ENCODE measurements at places on chromosomes 5 and 9.

GRCh38 chr9:97109194-97109811 is 70.4 kb upstream of the CTSV start:
- peak; percentile 19 for DNase-seq

DNA sequence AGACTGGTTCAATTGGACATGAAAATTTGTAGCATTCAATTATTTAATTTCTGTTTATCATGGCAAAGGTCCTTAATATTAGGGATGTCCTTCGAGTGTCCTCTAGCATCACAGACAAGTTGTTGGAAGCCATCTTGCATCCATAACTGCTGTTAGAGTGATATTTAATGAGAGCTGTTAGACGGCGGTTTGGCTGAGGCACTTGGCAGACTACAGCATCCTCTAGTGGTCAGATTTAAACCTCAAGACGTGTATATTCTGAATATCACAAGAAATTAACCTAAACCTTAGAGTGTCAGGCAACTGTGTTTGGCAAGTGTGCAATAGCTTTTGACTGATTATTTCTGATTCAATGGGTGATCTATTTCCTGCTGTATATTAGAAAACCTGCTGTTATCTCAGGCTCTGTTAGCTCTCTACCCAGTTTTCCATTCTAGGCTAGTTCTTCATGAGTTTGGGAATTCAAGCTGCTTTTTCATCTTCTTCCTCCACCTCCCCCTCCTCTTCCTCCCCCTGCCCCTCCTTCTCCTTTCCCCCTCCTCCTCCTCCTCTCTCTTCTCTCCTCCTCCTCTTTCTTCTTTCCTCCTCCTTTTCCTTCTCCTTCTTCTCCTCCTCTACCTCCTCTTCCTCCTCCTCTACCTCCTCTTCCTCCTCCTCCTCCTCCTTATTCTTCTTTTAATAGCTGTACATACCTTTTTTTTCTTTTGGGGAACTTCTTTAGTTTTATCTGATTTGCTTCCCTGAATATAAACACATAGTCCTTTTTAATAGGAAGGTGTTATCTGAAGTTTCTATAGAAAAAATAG is 8.6 kb downstream of the SPINK1 start:
- peak; percentile 72 for DNase-seq

GRCh38 chr5:107672211-107673038 is 1.7 kb upstream of the EFNA5 start:
- DNase-seq = peak; percentile 97

DNA sequence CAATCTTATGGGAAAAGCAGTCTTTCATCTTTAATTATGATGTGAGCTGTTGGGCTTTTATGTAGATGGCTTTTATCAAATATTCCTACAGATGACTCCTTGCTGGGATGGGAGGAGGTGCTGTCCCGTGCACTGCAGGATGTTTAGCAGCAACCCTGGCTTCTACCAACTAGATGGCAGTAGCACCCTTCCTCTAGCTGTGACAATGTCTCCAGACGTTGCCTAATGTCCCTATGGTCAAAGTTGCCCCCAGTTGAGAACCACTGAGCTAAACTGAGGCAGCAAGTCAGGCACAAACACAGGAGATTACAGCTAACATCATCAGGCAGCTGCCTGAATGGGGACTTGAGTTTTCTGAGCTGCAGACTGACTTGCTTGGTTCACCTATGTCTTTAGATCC is 401.9 kb upstream of the PDE4D start:
- DNase-seq = no peak

- DNase-seq = no peak
Observed at GRCh38 chr5:74613283-74613682, 27.2 kb downstream of the ENC1 start.

DNA sequence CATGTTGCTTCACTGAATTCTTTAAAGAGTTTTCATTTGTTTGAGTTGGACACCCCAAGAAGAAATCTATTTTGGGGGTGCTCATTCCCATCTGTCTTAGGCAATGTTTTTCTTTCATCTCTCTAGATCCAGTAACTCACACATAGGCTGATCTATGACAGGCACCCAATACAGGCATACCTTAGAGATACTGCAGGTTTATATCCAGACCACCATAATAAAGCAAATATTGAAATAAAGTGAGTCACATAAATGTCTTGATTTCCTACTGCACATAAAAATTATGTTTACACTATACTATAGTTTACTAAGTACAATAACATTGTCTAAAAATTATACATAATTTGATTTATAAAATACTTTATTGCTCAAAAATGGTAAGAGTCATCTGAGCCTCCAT is 364.5 kb downstream of the MTRR start:
- DNase-seq = no peak

GRCh38 chr5:176441921-176442323 is 6.3 kb upstream of the FAF2 start:
- no peak for DNase-seq

DNA sequence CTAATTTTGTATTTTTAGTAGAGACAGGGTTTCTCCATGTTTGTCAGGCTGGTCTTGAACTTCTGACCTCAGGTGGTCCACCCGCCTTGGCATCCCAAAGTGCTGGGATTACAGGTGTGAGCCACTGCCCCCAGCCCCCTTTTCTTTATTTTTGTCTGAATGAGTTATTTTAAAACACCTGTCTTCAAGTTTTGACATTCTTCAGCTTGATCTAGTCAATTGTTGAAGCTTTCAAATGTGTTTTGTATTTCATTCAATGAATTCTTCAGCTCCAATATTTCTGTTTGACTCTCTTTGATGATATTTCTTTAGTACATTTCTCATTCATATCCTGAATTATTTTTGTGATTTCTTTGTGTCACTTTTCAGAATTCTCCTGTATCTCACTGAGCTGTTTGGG is 486.2 kb downstream of the DMAC1 start:
- no peak for DNase-seq

- DNase-seq = no peak
Observed at GRCh38 chr5:176788941-176789872, 21.2 kb upstream of the UNC5A start.

- DNase-seq = no peak
Observed at GRCh38 chr5:159905496-159905895, 10.8 kb upstream of the ADRA1B start.

GRCh38 chr9:112734892-112735291 is 15.7 kb upstream of the SNX30 start:
- no peak for DNase-seq

DNA sequence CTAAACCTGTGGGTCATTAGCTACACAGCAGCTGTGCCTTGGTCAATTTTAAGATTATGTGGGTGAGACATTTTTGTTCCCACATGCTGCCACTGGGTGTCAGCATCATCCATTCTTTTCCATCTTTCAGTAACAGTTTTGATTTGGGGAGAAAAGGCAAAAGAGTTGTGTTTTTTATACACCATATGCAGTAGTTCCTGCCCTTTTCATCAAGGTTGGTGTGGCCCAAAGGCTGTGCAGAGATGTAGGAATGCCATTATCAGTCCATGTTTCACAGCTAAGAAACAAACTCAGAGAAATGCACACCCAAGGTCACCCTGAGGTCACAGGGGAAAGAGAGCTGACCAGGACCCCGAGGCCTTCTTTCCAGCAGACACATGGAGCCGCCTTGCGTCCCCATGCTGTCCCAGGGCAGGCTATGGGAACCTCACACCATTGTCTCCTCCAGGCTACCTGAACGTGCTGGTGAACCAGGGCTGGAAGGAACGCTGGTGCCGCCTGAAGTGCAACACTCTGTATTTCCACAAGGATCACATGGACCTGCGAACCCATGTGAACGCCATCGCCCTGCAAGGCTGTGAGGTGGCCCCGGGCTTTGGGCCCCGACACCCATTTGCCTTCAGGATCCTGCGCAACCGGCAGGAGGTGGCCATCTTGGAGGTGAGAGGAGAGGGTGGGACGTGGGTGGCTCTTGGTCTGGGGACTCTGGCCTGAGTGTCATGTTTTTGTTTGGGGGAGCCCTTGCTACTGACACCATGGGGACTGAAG is 27.8 kb upstream of the GRPEL2 start:
- DNase-seq = peak; percentile 51

DNA sequence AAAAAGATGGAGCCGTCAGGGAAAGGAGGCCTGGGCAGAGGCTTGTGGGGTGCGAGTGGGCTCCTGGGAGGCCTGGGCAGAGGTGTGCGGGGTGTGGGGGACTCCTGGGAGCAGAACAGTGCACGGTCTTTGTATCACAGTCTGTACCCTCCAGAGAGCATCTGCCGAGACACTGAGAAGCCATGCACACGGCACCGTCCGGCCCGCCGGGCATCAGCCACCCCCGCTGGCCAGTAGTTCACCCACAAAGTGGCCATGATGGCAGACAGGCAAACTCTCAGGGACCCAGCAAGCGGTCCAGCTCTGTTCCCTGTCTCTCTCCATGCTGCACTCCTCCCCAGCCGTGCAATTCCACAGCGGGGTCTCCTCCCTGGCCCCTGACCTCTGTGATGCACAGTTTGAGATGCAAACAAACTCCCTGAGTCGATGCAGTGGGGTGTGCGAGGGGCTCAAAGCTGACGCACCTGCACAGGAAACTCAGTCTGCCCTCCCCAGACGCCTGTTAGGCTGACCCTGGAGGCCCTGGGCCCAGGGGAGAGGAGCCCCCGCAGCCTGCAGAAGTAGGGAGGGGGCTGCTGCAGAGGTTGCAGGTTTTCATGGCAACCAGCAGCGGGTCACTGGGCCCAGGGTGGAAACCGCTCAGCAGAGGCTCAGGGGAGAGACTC is 9.1 kb upstream of the GPSM1 start:
- no peak for DNase-seq

DNA sequence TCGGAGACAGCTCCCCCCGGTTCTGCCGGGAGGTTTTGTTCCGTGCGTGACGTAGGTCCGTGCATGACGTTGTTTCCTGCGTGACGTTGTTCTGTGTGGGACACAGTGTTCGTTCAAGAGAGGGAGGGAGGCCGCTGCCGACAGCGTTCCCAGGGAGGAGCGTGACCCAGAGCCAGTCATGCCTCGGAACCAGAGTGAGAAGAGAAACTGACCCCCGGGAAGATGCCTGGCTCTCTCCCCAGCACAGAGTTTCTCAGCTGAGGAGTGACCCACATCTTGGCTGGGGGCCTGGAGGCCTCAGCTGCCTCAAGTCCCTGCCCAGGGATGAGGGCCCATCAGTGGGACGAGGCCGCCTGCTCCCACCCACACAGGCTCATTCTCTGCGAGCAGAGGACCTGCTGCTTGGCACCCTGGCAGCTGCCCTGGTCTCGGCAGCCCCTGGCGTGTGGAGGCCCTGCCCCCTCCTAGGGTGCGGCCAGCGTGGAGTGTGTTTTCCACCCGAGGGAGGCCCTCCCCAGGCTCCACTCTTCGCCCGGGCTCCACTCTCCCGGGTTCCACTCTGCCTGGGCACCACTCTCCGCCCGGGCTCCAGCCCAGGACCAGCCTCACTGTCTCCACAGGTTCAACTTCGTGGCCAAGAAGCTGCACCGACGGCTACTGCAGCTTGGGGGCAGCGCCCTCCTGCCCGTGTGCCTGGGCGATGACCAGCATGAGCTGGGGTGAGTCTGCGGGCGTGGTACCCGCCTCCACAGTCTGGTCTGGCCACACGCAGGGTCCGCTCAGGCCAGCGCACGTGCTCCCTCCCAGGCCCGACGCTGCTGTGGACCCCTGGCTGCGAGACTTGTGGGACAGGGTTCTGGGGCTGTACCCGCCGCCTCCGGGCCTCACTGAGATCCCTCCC is 7.9 kb downstream of the NDOR1 start:
- no peak for DNase-seq

DNA sequence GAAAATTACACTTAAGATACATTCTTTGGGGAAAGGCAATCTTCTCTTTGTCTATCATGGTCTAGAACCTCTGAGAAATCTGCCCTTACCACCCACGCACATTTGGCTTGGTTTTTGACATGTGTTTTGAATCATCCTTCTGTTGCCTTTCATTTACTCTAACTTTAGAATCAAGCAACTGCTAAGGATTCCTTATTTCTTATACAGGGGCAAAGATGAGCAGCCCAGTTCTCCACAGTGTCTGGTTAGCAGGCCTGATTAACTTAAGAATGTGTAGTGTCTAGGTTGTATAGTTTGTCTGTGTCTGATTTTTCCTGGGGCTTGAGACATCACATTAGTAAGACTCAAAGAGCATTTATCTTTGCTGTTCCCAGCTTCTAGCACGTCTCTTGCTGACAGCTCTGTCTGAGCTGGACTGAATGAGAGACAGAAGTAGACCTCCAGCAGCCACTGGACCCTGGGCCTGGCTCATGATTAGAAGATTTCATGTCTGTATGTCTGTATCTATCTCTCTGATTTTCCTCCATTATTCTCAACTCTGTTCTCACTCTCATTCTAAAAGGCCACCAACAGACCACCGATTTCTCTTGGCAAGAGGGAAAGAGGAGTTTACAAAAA is 31.8 kb upstream of the PCA3 start:
- DNase-seq = no peak

DNA sequence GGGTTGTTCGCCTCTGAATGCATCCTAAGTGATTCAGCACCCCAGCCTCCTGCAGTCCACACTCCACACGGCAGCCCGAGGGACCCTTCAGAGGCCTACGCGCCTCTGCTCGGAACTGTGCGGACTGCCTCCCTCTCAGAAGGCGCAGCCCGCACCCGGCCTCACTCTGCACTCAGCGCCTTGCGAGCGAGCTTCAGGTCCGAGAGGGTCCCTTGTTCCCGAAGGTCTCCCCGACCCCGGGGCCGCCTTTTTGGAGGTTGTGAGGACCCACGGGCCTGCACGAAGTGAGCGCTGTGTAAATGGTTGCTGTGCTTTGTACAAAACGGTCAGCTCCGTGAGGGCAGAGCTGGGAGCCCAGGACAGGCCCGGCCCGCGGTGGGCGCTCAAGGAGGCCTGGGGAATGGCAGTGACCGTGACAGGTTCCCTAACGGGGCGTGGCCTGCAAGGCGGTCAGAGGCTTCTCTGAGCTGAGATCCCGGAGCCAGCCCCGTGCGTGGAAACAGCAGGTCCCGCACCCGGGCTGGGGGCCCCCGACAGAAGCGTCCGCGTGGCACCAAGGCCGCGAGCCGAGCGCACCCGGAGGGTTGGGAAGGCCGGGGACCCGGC is 698 bp upstream of the CACNA1B start:
- no peak for DNase-seq

GRCh38 chr5:90473396-90474234 is 956 bp downstream of the MBLAC2 start:
- no peak for DNase-seq

DNA sequence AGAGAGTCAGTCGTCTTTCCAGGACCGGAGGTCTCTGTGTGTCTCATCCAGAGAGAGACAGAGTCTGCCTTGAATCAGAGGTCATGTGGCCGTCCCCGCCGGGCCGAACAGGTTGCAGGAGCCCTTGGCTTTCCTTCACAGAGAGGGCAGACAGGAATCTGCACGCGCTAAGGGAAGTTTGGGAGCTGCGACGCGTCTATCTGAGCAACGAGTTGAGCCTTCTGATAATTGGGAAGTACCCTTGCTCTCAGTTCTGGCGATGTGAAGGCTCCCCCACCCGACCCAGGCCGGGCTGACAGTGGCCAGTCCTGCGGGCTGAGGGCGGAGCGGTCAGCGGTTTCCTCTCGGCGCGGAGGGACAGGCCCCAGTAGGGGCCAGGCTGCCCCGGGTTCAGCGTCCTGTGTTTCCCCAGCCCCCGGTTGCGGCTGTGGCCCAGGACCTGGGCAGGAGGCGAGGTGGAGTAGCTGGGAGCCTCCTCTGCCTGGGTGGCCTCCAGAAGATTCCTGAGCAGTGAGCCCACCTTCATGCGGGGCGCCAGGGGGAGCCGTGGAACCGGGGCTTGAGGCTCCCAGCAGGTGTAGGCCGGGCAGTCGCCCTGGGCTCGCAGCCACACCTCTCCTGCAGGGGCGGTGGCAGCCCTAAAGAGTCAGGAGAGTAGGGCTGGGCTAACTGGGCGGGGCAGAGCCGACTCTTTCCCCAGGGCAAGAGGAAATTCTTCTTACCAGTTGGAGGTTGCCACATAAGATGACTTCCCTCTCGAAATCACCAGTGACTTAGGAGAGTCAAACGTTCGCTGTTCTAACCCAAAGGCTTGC is 13.9 kb downstream of the NR2F1 start:
- no peak for DNase-seq

GRCh38 chr9:101047848-101048397 is 19.4 kb downstream of the PLPPR1 start:
- no peak for DNase-seq

Measured in SHP77 treated with DMSO at 0.1 percent for 48 hours (cell line).